ENCODE measurements at places on chromosomes 5 and 9.
A peak's percentile ranks its signal among the peaks of the same experiment; 100 is the strongest.

DNA sequence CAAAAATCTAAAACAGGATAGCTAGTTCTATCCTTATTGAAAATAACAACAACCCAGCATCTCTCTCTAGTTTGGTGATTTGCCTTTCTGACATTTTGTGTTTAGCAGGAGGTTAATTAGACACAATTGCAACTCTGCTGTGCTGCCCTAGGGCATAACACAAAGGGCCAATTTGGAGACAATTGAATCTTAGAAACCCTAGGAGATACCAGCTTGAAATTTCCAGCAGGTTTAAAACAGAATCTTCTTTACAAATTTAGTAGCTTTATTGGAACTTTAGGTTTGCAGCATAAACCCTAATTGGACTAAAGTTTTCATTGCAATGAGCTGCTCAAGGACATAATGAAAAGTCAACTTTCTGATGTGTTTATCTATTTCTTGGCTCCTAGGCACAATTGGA lies 166.7 kb upstream of the FER start:
- no peak for DNase-seq

- DNase-seq = no peak
Measured at GRCh38 chr5:105506692-105507277, 1944.2 kb upstream of the NUDT12 start.

- no peak for DNase-seq
Measured at GRCh38 chr9:131715906-131716305, 24.0 kb downstream of the RAPGEF1 start.

DNA sequence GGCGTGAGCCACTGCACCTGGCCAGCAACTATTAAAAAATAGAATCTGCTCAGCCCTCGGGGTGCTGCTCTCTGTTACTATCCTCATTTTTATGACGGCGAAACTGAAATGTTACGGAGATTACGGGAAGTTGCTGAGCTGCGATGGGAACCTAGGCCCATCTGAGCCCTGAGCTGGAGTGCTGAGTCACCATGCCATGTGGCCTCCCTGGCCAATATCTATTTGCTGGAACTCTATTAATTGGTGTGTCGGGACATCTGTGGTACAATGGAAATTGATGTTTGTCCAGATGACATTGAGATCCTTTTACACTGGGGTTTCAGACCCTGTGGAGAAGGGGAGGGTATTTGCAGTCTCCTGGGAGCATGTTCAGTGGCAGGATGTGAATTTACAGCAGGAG lies 8.1 kb downstream of the PRDM12 start:
- DNase-seq = no peak

DNA sequence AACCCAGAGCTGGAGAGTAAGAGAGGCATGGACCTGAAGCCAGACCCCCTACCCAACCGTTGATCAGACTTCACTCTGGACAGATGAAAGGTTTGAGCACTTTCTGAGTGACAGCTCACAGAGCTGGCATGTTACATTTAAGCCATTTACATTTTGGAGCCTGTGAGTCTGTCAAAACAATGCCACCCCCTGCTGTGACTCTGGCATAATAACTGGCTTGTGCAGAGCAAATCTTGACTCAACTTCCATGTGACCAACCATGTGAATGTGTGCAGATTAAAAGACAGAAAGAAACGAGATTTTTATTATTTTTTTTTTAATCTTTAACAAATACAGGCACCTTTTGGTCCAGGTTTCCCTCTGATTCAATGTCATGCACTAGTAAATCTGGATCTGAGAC lies 48.5 kb downstream of the MFAP3 start:
- no peak for DNase-seq

DNA sequence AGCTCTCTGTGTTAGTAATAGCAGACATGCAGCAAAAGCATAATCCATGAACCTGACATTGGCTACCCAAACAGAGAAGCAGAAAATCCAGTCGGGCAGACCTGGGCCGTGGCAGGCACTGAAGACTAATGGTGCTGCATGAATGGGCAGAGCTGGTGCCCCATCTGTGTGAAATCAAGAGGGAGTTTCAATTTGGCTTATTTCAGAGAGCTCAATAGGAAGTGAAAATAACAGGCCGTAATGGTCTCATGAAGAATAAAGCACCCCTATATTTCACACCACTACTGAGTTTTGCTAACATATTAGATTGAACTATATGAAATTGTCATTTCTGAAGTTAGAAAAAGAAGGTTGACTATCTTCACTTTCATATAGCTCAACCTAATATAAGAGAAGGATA lies 149.7 kb downstream of the ENC1 start:
- no peak for DNase-seq

GRCh38 chr5:159189310-159189709 lies 20.0 kb downstream of the RNF145 start:
- no peak for DNase-seq

DNA sequence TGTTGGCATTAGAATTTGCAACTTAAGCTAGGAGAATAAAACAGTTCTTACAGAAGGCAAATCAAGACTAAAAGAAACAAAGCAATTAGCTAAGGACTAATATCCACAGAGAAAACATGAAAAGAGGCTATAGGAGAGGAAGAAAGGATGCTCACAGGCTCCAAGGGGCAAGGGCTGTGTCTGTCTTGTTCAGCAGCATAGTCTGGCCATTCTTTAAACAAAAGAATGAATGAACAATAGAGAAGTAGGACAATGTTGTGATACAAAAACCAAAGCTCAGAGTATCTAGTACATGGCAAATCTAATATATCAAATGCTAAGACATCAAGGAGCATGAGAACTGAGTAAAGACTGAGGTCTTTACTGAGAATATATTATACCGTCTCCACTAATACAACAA lies 39.5 kb downstream of the PLPP1 start:
- no peak for DNase-seq

DNA sequence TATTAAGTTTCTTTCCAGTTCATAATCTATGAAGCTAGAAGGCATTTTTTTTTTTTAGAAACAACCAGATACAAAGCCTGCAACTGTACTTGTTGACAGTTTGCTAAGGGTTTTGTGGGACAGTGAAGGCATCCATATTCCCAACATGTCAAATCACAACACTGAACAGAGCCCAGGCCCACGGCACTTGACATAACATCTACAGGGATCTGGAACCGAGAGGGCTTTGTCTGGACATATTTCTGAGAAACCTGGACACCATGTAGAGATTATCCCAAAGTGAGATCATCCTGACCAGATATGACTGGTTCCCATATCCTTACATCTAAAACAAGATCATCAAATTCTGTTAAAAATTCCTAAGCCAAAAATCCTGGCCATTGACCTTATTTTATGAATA lies 336.3 kb downstream of the ACTL7B start:
- DNase-seq = no peak

DNA sequence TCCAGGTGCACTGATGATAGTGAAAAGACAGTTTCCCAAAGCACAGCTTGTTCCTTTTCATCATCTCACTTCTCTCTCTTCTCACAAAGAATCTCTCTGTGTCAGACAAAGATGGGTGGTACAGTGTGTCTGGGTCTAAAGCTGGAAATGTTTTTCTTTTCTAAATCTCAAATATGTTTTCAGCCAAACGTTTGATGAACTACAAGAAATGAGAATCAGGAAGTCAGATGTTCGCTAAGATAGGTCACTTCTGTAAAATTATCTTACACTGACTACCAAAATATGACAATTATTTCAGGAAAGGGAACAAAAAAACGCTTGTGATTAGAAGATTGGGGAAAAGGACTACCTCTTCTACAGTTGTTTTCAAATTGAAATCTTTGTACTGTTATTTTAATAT lies 708.8 kb downstream of the PTPRD start:
- no peak for DNase-seq

- DNase-seq = peak; percentile 24
Measured at GRCh38 chr5:56328753-56329560, 95.8 kb upstream of the ANKRD55 start.

- DNase-seq = no peak
Measured at GRCh38 chr9:78707080-78707479, 410.2 kb downstream of the PSAT1 start.

- DNase-seq = no peak
Measured at GRCh38 chr5:94777056-94777880, 158.8 kb downstream of the SLF1 start.

DNA sequence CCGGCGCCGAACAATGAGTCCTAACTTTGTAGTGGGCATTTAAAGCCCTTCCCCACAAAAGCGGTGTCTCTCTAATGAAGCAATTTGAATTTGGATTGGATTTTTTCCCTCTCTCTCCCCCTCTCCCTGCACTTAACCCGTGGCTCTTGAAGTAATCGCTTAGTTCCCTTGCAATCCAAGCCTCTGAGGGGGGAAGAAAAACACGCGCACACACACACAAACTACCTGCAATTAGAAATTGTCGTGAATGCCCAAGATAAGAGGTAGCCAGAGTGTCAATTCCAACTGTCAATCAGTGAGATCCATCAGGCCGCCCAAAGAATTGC lies 1.2 kb downstream of the LHX6 start:
- no peak for DNase-seq

DNA sequence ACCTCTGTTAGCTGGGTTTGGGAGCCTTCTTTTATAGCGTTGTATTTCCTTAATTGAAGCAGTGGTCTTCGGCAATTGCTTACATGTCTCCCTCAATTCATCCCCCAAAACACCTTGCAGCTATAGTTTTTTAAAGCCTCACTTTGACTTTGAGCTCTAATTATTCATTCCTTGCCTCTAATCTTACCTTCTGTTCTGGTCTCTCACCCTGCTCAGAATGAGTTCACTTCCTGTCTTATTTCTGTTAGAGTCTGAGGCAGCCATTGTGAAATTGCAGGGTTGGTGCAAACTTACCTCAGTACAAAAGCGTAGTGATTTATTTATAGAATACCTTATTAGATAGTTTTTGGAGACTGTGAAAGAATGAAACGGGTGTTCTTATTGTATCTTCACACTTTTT lies 35.0 kb downstream of the AOPEP start:
- DNase-seq = no peak

DNA sequence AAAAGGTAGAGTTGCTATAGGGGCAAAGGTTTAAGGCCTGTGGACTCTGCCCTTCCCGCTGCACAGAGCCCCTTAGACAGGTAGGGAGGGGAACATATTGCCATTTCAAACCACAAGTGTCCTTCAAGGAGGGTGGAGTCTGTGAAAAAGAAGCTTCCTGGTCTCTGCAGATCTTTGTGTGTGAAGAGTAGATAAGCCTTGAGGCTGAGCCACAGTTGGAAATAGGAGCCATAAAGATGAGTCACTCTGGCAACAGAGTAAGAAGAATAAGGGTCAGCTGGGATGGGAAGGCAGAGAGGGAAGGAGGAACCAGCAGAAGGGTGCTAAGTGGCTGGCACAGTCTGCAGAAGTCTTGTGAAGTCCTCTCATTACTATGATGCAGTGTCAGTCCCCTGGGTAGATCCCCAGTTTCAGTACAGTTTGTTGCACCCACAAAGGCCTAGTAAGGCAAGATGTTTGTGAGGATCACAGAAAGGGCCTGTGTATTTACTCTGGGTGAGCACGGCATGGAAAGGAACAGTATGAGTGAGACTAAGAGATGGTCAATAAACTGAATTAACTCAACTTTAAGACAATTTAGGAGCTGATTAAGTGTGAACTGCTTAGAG lies 18.1 kb downstream of the GRXCR2 start:
- no peak for DNase-seq

GRCh38 chr5:56737951-56738606 lies 77.3 kb upstream of the MAP3K1 start:
- DNase-seq = no peak

DNA sequence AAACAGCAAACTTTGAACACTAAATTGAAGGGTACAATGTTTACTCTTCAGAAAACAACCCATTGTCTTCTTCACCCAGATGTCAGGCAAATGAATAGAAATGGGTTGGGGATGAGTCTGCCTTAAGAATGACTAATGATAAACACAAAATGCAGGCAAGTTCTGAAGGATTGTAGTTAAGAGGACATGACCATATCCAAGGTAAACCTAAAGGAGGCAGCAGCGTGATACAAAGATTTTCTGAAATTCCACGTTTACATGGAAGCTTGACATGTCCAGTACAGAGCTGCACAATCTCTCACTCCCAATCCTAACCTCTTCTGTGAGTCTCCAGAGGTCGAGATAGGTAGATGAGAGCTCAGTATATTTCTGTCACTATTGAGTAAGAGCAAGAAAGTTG lies 1263.2 kb upstream of the CDH6 start:
- DNase-seq = no peak

DNA sequence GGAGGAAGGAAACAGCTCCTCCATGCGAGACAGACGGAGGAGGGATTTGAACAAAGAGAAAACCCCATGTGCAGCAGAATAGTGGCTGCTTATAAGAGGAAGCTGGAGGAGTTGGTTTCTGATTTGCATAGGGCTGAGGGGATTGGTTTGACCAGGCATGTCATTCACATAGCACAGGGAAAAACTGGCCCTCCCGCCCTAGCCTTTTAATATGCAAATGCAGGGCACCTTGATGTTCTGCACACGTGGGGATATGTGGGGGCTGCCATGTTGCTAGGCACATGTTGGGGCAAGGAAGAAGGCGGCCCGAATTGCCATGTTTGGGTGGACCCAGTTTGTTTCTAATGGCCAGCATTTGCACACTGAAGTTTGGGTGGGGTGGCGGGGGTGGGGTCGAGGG lies 42.2 kb downstream of the OSMR start:
- no peak for DNase-seq

DNA sequence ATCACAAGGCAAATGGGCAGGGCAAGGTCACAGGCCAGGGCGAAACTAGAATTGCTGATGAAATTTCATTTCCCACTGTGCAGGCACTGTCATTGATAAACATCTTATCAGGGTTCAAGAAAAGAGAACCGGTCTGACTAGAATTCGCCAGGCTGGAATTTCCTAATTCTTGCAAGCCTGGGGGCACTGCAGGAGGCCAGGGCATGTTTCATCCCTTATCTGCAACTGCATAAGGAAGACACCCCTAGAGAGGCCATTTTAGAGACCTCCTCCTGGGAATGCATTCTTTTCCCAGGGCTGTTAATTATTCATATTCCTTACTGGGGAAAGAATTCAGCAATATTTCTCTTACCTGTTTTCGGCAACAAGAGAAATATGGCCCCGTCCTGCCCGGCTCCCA lies 266.2 kb upstream of the CYLC2 start:
- DNase-seq = no peak

DNA sequence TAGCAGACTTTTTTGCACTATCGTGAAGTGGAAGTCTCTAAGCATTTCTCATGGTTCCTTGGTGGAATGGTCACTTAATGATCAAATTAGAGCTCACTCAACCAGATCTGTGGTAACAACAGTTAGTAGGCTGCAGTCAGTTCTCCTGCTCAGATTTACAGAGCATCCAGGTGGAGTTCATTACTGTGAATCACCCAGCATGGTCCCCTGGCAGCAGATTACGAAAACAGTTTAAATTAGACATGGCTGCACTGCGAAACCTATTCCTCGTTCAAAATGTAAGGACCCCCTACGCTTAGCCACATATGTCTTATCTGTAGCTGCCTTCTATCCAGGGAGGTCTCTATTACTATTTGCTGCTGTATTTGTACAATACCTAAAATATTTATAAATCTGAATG lies 823.6 kb upstream of the ARRDC3 start:
- no peak for DNase-seq

- no peak for DNase-seq
Measured at GRCh38 chr9:129745200-129745599, 7.6 kb downstream of the PTGES start.

Measured in activated CD8-positive, alpha-beta memory T cell treated with anti-CD3 and anti-CD28 coated beads, Interleukin-2, amount 50 U/mL, for 4 hours (primary cell).